Ascending aorta (tissue), 2 donors: ENCODE measurements at places on chromosomes 7 and 10. TPM values are rescaled to one million over a fixed set of nuclear protein-coding genes. Genes with fewer than 3 reads are reported as not detected.

GRIFIN gene
- not detected for total RNA-seq

SEMA3E gene
- 4.3 TPM for total RNA-seq

NAT16 gene
- not detected for total RNA-seq

ASB10 gene
- total RNA-seq = not detected

ZNF655 gene
- 37.9 TPM for total RNA-seq

CDK1 gene
- not detected for total RNA-seq

ECHDC3 gene
- total RNA-seq = 12.2 TPM

IFIT1B gene
- not detected for total RNA-seq

GRM3 gene
- not detected for total RNA-seq

DNA sequence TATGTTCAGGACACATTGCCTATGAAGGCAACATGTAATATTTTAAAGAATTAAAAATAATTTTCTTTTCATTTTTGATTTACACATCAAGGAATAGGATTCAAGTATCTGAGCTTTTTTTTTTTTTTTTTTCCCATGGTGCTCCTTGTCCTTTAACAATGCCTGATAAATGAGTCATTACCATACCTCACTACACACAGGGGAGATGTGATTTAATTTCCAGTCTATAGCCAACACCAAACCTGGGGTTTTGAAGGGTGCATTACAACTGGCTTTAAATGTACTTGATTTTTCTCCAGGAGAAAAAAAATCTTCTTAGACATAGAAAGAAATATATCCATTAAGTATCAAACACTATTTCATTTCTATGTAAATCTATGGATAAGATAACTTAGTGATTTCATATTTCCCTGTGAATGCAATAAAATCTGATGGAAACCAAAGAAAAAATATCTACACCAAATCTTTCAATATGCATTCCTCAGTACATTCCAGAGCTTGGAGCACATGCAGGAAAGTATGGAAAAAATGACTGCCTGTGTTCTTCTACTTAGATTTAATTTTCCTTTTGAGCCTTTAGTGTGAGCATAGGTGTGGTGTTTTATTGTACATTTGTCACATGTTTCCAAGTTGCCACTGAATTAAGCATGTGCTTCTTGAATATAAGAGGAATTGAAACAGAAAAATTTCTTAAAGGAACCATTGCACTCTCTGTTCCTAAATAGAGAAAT, 204.8 kb upstream of the MEOX2 start:
- H3K4me3 ChIP-seq = no peak overlapping the region
- H3K27me3 ChIP-seq = no peaks in the 10 kb centered on the region
- no peak overlapping the region for H3K27ac ChIP-seq
- peaks cover 3% of the 10 kb centered on the region for H3K4me1 ChIP-seq

DNA sequence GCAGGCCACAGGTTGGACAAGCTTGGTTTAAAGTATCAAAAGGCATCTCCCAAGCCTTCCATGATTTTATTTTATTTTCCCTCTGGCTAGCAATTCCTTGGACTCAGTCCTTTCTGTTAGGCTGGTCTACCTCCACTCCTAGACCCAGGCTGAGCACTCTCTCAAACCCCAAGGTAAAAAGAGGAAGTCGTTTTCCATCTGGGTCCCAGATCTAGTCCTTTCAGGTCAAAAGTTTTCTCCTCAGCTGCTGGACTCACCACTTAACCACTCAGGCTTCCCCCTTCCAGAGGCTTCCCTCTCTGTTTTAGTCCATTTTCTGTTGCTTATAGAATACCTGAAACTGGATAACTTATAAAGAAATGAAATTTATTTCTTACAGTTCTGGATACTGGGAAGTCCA, 252.3 kb upstream of the MKLN1 start:
- DNase-seq = no peak
- H3K27me3 ChIP-seq = no peaks in the 10 kb centered on the region
- peaks cover 37% of the 10 kb centered on the region for H3K4me1 ChIP-seq
- H3K4me3 ChIP-seq = no peak overlapping the region
- peak overlapping the region; percentile 42 for H3K27ac ChIP-seq

DNA sequence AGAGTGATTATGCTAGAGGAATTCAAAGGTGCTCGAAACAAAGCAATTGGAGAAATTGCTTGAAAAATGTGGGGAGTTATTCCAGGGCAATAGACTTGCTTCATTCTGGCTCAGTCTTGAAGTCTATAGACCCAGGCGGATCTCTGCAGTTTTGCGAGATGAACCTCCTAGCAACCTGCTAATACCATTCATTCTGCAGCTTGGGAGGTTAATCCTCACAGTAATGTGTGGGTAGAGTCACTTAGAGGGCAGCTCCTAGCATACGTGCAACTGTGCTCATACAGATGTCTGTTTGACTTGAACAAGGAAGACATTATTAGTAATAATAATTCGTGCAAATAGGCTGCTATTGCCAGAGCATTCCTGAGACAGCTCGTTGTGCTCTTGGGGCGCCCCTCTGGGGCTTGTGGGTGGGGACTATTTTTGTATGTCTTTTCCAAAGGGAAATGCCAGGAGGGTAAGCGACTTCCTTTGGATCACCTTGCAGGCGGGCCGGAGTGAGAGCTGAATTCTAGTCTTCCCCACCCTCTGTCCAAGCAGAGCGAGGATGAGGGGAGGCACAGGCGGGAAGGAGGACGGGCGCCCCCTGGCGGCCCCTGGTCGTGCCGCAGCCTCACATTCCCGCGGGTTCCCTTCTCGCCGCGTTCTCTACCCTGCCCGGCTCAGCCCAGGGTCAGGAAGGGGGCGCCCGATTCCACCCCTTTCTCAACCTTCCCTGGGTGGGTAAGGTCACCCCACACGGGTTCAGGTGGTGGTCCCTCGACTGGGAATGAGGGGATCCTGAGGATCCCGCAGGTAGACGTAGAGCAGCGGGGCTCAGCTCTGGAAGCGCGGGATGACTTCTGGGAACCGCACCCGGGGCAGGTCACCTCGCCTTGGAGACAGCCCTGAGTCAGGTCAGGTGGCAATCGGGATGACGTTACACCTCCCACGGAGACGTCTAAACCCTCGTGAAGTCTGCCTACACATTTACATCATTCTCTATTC, 241.5 kb downstream of the PHTF2 start:
- no peak for DNase-seq
- no peaks in the 10 kb centered on the region for H3K36me3 ChIP-seq
- no peak overlapping the region for H3K27ac ChIP-seq
- H3K4me1 ChIP-seq = no peaks in the 10 kb centered on the region
- no peaks in the 10 kb centered on the region for H3K27me3 ChIP-seq
- H3K4me3 ChIP-seq = no peak overlapping the region

GRCh38 chr7:137243741-137244140, 99.8 kb downstream of the PTN start:
- no peak overlapping the region for H3K4me3 ChIP-seq
- no peaks in the 10 kb centered on the region for H3K27me3 ChIP-seq
- DNase-seq = no peak
- no peaks in the 10 kb centered on the region for H3K36me3 ChIP-seq
- H3K27ac ChIP-seq = no peak overlapping the region
- no peaks in the 10 kb centered on the region for H3K4me1 ChIP-seq

- no peak overlapping the region for H3K4me3 ChIP-seq
- H3K36me3 ChIP-seq = peaks cover 16% of the 10 kb centered on the region
- no peaks in the 10 kb centered on the region for H3K27me3 ChIP-seq
- no peak overlapping the region for H3K27ac ChIP-seq
These were observed 4.0 kb downstream of the RADIL start for GRCh38 chr7:4879396-4880081.

- H3K4me3 ChIP-seq = no peak overlapping the region
- H3K4me1 ChIP-seq = no peaks in the 10 kb centered on the region
- H3K27ac ChIP-seq = no peak overlapping the region
- no peak for DNase-seq
- no peaks in the 10 kb centered on the region for H3K27me3 ChIP-seq
These were observed 45.0 kb upstream of the GRM3 start for GRCh38 chr7:86598721-86599120.

- H3K4me1 ChIP-seq = no peaks in the 10 kb centered on the region
- DNase-seq = no peak
- no peak overlapping the region for H3K4me3 ChIP-seq
These were observed 32.7 kb downstream of the FANK1 start for GRCh38 chr10:125928928-125929585.

DNA sequence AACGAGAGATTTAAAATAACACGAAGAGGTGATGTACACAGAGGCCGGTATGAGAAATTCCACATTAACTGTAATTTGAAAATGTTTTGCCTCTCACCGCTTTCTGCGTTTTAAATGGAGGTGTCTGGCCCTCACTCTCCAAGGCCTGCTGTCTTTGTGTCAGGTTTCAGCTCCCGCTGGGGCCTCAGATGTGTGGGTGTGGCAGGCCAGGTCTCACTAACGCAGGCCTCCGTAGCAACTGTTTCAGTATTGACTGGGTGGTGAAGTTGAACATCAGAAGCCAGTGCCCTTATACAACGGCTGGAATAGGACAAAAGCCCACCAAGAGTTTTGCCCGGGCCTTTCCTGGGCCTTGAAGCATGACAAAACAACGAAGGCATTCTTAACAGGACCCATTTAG, 303.1 kb downstream of the ADARB2 start:
- H3K27ac ChIP-seq = no peak overlapping the region
- H3K36me3 ChIP-seq = no peaks in the 10 kb centered on the region
- no peak for DNase-seq

DNA sequence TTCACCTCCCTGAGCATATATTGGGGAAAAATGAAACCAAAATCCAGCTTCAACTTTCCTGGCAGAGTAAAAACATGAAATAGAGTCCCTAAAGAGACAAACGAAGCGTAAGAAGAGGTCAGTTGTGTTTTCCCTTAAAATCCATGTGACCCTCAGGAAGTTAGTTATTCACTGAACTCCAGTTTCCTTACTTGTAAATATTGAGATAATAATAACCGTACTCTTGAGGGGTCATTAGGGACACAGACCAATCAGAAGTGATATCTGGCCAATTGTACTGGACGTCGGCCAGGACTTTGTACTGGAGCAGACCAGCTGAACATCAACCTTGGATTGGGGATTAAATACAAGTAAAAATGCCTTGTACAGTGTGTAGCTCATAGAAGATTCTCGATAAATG, 167.0 kb downstream of the GATA3 start:
- no peak overlapping the region for H3K27ac ChIP-seq
- no peak for DNase-seq
- H3K4me3 ChIP-seq = no peak overlapping the region
- H3K36me3 ChIP-seq = no peaks in the 10 kb centered on the region
- no peaks in the 10 kb centered on the region for H3K4me1 ChIP-seq
- H3K27me3 ChIP-seq = no peaks in the 10 kb centered on the region

DNA sequence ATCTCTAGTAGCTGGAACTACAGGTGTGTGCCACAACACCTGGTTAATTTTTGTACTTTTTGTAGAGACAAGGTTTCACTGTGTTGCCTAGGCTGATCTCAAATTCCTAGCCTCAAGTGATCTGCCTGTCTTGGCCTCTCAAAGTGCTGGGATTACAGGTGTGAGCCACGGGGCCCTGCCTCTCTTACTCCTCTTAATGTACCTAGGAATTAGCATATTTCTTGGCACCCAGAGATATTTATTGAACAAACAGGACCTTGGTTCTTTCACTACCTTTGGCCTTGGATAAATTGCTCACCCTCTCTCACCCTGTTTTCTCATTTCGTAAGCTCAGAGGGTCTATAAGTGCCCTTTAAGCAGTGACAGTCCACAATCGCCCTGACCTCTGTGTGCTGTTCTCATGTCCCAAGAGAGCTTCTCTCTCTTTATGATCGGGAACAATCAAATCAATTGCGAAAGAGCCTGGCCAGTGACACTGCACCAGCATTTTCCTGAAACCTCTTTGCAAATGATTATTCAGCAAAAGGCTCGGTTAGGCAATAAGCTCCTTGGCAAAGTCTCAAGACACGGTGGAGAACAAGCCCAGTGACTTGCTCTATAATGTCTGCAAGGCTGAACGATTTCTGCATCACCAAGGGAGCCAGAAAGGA, 117.7 kb downstream of the APBB1IP start:
- no peak overlapping the region for H3K27ac ChIP-seq
- H3K27me3 ChIP-seq = no peaks in the 10 kb centered on the region
- no peak overlapping the region for H3K4me3 ChIP-seq
- peak; percentile 87 for DNase-seq

GRCh38 chr7:2144926-2145325, 87.8 kb downstream of the MAD1L1 start:
- H3K27me3 ChIP-seq = no peaks in the 10 kb centered on the region
- H3K36me3 ChIP-seq = peaks cover 10% of the 10 kb centered on the region
- no peak overlapping the region for H3K4me3 ChIP-seq
- H3K27ac ChIP-seq = no peak overlapping the region

GRCh38 chr7:120743128-120743527, 114.8 kb downstream of the TSPAN12 start:
- no peaks in the 10 kb centered on the region for H3K27me3 ChIP-seq
- H3K4me3 ChIP-seq = no peak overlapping the region
- no peaks in the 10 kb centered on the region for H3K36me3 ChIP-seq
- no peaks in the 10 kb centered on the region for H3K4me1 ChIP-seq
- DNase-seq = no peak

- H3K4me1 ChIP-seq = no peaks in the 10 kb centered on the region
- H3K4me3 ChIP-seq = no peak overlapping the region
- no peak for DNase-seq
- no peaks in the 10 kb centered on the region for H3K27me3 ChIP-seq
These were observed 21.2 kb downstream of the PRSS37 start for GRCh38 chr7:141820067-141820466.

- no peak for DNase-seq
- H3K27ac ChIP-seq = no peak overlapping the region
- peaks cover 2% of the 10 kb centered on the region for H3K4me1 ChIP-seq
- no peaks in the 10 kb centered on the region for H3K36me3 ChIP-seq
- H3K4me3 ChIP-seq = no peak overlapping the region
- H3K27me3 ChIP-seq = no peaks in the 10 kb centered on the region
These were observed 13.5 kb downstream of the CCL26 start for GRCh38 chr7:75758491-75758890.
